Panc1 (cell line): ENCODE measurements at places on chromosomes 2 and 18. TPM values are rescaled to one million over a fixed set of nuclear protein-coding genes. Genes with fewer than 3 reads are reported as not detected.

- no peak for DNase-seq
These were observed 6.2 kb upstream of the PER2 start for GRCh38 chr2:238294393-238295143.

- no peak for DNase-seq
These were observed 202.6 kb downstream of the HDAC4 start for GRCh38 chr2:239198221-239198620.

- DNase-seq: no peak
These were observed 43.1 kb downstream of the CTIF start for GRCh38 chr18:48581941-48582340.

DNA sequence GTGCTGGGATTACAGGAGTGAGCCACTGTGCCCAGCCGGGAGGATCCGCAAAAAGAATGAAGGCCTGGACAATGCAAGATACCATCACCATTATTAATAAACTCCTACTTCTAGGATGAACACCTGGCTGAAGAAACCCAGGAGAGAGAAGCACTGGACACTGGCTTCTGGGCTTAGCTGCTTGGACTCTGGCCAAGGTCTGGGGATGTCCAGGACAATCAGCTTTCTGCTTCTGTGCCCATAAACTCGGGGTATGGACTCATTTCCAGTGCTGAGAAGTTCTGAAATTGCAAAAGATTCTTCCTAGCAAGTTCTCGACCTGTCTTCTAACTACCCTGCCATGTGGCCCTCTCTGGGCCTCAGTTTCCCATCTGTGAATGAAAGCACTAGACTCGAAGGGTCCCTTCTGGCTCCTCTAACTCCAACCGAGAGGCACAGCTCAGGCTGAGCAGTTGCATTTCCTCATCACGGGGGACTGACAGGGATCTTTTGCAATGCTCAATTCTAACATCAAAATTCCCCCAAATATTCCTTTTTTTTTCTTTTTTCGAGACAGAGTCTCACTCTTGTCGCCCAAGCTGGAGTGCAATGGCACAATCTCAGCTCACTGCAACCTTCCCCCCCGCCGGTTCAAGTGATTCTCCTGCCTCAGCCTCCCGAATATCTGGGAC lies 2.4 kb upstream of the SH2D6 start:
- DNase-seq: no peak

DNA sequence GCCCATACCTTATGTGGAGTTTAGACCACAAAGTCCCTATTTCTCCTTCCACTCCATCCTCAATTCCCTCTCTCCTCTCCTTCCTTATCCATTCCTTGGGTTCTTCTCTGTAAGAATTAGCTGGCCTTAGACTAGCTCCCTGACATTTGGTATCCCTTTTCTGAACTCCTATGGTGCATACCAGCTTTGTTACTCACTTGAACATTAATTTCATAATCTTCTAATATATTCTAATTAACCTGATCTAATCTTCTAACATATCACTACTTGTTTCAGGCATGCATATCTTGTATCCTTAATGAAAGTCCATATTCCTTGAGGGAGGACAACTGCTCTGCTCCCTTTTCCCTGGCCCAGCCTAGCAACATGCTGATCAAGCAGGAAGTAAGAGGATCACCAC lies 66.4 kb downstream of the EHD3 start:
- DNase-seq: no peak

- no peak for DNase-seq
These were observed 195.7 kb upstream of the VWC2L start for GRCh38 chr2:214215107-214215506.

GRCh38 chr2:195470622-195471021 lies 186.4 kb upstream of the SLC39A10 start:
- no peak for DNase-seq

DNA sequence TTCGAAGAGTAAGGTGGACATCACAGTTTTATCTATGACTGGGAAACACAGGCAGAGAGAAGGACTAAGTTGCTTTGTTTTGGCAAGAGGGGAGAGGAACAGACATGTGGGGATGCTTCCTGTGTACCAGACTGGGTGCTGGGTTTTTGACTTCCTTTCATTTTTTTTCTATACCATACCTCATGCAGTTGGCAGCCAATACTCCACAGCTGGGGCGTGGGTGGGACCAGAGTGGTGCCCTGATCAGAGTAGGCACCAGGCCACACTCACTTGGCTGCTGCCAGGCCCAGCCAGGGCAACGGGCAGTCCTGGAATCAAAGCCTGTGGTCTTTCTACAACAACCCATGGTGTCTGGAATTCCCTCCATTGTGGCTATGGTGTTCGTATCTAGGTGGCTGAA lies 45.2 kb downstream of the SH3RF3 start:
- DNase-seq: no peak

DNA sequence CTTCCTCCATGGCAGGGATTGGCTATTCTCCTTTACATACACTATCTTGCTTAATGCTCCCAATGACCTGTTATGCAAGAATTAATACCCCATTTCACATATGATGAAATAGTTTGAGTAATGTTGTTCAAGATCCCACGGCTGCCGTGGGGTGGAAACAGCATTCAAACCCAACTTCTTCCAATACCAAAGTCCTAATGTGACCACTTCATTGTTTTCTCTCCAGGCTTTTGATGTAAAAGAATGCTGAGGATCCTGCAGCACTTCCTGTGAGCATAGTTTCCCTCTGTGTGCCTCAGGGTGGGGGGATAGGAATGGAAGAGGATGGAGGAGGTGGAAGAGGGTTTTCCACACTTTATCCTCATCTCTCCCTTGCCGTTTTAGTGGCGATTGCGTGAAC lies 199.4 kb downstream of the IRS1 start:
- no peak for DNase-seq

The LBH gene
- total RNA-seq: 2.2 TPM

The SIX2 gene
- 0.51 TPM for total RNA-seq

The RESP18 gene
- not detected for total RNA-seq

The TTC39C gene
- total RNA-seq: 14.8 TPM
